ENCODE measurements at places on chromosomes 2 and 18. TPM values are rescaled to one million over a fixed set of nuclear protein-coding genes. Genes with fewer than 3 reads are reported as not detected.

Gene KIF1A
- total RNA-seq: not detected

Gene ZSWIM2
- not detected for total RNA-seq

Gene CNGA3
- total RNA-seq: not detected

Gene SERPINB4
- total RNA-seq: not detected

Gene TMBIM1
- total RNA-seq: 118 TPM

Gene LAMA3
- total RNA-seq: 3.1 TPM

Gene IL36G
- total RNA-seq: not detected

Gene SLC9A4
- total RNA-seq: not detected

Gene SLC5A6
- 27.9 TPM for total RNA-seq

Gene SERPINE2
- total RNA-seq: 7.2 TPM

Gene RAB12
- 64.1 TPM for total RNA-seq

Measured in endothelial cell of coronary artery (primary cell).